Amygdala (tissue), 56 donors: ENCODE measurements at places on chromosomes 16 and 17.

DNA sequence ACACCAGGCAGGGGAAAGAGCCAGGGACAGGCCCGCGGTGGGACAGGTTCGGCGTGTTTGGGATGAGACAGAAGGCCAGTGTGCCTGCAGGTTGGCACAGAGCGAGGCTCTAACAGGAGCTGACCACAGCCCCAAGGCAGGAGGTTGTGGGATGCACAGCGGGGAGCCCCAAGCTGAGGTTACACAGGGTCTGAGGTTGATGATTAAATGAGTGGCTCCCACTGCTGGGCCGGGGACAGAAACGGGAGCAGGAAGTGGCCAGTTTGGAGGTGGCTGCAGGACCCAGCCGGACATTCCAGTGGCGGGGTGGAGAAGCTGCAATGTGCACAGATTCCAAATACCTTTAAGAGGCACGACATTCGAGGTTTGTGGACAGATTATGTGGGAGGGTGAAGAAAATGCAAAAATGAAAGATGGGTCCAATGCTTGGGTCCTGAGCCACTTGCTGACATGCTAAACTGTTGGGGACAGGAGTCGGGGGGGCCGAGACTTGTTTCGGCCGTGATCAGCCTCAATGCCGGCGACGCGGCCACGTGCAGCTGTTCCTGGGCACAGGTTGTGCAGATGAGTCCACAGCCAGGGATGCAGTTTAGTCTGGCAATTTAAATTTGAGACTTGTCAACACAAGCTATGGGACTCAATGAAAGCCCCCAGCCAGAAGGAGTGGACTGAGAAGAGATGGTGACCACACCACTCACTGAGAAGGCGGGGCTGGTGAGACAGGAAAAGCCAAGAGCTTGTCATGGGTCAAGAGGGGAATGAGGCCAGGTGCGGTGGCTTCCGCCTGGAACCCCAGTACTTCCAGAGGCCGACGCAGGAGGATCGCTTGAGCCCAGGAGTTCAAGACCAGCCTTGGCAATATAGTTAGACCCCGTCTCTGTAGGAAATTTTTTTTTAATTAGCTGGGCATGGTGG is 8.7 kb downstream of the ENPP7 start:
- DNase-seq, result no peak

- DNase-seq, result no peak
These were observed 16.1 kb downstream of the AMFR start for GRCh38 chr16:56409195-56409594.

GRCh38 chr17:7235693-7236665 is 1.7 kb upstream of the DVL2 start:
- no peak for DNase-seq

DNA sequence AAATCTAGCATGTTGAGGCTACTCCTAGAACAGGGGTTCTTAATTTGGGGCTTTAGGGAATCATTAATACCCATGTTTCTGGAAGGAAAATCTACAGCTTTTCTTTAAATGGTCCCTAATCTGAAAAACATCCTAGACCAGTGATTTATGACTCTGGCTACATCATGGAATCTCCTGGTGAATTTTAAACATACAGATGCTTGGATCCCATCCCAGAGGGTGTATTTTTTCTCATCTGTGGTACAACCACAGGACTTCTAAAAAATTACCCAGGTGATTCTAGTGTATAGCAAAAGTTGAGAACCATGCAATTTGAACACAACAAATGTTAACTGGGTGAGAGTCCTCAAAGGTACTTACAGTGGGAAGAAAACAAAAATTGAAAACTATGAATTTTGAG is 41.5 kb downstream of the KANSL1 start:
- no peak for DNase-seq

DNA sequence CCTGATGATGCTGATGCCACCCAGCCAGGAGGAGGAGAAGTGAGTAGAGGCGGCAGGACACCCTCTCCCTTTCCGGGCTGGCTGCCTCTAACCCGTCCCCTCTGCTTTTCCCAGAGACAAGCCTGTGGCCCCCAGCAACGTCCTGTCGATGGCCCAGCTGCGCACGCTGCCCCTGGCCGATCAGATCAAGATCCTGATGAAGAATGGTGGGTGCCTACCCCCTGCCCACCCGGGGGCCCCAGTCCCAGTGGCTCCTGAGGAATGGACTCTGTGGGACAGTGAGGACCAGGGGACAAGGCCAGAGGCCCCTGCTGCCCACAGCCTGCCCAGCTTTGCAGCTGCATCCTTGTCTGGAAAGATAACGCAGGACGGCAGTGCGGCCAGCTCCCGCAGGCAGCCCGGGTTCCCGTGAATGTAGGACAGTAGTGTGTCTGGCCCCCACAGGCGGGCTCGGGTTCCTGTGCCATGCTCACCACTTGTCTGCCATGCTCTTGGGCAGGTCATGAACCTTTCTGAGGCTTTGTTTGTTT is 19.9 kb downstream of the POLR3E start:
- no peak for DNase-seq

- DNase-seq, result no peak
These were observed 14.4 kb downstream of the CHCT1 start for GRCh38 chr17:60436676-60437075.

- DNase-seq, result no peak
These were observed 33.4 kb downstream of the CDH13 start for GRCh38 chr16:82660075-82660645.

GRCh38 chr17:81735264-81736102 is 23.4 kb downstream of the SLC25A10 start:
- no peak for DNase-seq

- no peak for DNase-seq
These were observed 8.3 kb upstream of the GALK1 start for GRCh38 chr17:75773121-75773807.

DNA sequence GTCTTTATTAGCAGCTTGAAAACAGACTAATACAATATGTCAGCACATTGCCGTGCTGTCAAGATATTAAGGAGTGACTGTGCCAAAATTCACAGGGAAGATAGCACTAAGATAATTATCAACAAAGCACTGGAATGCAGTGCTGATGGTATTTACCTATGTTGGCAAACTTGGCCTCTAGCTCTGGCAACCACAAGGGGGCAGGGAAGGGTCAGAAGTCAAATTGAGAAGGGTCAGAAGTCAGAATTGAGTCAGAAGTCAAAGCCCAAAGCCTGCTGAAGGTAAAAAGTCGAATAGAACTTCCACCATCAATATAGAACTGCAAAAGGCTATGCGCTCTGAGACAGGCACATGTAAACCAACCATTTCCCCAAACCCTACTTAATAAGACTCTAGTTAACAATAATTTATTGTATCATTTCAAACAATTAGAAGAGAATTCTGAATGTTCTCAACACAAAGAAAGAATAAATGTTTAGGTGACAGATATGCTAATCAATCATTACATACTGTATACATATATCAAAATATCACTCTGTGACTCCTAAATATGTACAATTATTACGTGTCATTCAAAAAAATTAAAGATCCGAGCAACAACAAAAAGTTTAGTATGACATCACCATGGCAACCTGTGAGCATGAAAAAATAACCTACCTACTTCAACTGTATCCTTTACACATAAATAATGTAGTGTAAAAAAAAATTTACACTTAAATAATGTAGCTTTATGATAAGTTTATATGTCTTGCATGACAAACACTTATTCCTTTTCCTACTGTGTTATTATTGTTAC is 916.1 kb downstream of the KCNJ2 start:
- DNase-seq, result no peak
